ENCODE measurements at places on chromosomes 6 and 20.
A peak's percentile ranks its signal among the peaks of the same experiment; 100 is the strongest.

DNA sequence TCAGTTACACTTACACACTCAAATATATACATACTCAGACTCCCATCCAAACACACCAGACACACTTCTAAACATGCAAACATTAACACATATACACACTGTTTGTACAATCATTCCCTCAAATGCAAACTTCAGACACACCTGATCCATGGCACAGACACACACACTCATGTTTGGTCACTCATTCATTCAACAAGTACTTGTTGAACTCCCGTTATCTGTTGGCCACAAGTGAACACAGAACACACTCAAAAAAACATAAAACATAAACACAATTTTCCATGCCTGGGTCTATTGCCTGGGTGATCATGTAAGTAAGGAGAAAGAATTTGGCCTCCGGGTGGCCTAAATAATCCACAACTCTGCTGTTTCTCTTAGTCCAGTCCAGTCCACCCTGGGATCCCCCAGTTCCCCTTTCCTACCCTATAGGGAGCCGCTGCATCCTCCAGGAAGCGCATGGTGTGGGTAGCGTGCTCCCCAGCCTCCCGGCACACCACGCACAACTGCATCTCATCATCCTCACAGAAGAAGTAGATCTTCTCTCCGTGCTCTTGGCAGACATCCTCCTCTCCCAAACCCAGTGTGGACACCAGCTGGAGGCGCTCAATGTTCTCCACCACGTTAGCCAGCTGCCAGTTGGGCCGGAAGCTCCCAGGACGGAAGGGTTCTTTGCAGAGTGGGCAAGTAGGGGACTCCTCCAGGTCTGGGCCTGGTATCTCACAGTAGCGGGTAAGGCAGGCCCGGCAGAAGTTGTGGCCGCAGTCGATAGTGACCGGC is 815 bp downstream of the TRIM10 start:
- DNase-seq = no peak

GRCh38 chr6:88983532-88983931 is 20.1 kb upstream of the RNGTT start:
- DNase-seq = no peak

GRCh38 chr20:47487175-47487917 is 14.3 kb upstream of the NCOA3 start:
- DNase-seq = peak; percentile 15

DNA sequence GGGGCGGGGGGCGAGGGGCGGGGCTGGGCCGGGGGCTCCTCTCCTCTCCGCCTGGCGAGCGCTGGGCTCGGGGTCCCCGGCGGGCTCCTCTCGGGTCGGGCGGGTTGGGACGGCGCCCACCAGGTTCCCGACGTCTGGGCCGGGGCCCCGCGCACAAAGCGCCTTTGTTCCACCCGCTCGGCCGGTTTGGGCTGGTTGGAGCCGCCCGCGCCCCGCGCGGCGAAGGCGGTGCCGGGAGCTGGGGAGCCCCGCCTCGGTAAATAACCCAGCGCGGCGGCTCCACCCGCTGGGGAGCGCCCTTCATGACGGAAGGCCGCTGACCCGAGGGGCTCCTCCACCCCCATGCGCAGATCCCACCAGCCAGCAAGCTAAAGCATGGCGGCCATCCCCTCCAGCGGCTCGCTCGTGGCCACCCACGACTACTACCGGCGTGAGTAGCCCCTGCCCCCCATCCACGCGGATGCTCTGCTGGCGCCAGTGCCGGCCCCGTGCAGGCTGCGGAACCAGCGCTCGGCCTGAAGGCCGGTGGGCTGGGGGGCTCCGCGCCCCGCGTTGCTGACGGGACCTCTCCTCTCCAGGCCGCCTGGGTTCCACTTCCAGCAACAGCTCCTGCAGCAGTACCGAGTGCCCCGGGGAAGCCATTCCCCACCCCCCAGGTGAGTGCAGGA is 503 bp downstream of the PPDPF start:
- peak; percentile 36 for DNase-seq

GRCh38 chr6:70413992-70414494 is 735 bp downstream of the FAM135A start:
- DNase-seq = no peak

DNA sequence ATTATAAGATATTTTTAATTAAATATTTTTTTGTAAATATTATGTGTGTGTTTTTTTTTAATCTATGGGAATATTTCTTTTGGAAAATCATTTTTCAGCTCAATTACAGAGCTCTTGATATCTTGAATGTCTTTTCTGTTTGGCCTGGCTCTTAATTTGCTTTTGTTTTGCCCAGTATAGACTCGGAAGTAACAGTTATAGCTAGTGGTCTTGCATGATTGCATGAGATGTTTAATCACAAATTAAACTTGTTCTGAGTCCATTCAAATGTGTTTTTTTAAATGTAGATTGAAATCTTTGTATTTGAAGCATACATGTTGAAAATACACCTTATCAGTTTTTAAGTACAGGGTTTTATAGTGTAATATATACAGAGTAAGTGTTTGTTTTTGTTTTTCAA is 2.6 kb downstream of the ID4 start:
- DNase-seq = no peak

- no peak for DNase-seq
These were observed 280.4 kb downstream of the PTPRK start for GRCh38 chr6:128240024-128240428.

DNA sequence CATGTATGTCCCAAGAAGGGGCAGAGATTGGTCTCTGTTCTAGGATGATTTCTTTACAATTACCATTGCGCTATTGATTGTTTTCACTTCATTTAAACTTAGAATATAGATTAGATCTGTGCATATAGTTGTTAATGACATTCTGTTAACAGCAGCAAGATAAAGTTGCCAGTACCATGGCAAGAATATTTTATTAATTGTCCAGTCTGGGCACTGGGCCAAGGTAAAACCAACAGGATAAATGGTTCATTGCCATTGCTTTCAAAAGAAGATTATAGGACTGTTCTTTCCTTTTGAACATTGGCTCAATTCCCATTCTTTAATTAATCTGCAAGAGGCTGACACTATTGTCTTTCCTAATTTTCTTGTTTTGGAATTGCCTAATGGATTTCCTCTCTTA is 592.4 kb downstream of the RFPL4B start:
- DNase-seq = no peak

GRCh38 chr6:130730600-130730999 is 96.6 kb upstream of the SMLR1 start:
- DNase-seq = no peak

GRCh38 chr20:62522748-62523396 is 47.1 kb upstream of the GATA5 start:
- no peak for DNase-seq

DNA sequence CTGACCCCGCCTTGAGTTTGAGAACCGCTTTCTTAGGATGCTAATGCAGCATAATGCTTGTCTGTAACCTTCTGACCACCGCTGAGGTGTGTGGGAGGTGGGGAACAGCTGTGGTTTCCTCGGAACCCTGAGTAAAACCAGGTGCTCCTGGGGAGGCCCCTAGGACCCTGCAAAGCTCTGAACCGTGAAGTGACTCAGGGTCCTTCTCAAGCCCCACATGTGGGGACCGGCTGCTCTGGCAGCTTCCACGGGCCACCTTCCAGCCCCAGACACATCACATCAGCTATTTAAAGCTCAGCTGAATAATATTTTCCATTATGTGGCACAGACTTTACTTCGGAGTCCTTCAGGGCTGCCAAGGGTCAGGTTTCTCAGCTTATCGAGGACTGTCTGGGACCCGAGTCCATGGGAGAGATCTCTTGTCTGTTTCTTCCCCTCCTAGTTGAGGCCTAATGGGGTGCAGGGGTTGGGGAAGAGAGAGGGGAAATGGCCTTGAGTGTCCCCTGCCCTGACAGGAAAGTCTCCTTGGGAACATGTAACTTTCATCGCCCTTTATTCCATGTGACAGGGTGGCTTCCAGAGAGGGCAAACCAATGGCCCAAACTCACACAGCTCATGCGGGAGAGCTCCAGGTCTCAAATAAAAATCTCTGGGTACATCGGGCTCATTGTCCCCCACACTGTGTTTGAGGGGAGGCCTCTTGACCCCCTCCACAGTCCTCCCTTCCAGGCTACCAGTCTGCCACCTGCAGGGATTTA is 186.1 kb upstream of the SLC24A3 start:
- no peak for DNase-seq

GRCh38 chr6:148629181-148629580 is 117.6 kb upstream of the UST start:
- DNase-seq = no peak

GRCh38 chr6:148200293-148200692 is 142.3 kb upstream of the SASH1 start:
- no peak for DNase-seq

DNA sequence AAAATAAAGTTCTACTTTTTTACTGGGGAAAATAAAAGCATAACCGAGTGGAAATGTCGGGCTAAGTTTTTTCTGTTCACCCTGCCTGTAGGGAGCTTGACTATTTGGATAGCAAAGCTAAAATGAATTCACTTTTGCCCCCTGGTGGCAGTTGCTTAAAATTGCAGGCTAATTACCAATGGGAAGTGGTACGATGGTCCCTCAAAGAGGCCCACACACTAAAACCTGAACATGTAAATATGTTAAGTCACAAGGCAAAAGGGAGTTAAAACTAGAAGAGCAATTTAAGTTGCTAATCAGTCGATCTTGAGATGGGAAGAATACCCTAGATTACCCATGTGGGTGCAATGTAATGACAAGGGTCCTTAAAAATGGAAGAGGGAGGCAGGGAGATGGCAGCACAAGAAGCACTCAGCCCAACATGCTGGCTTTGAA is 916 bp upstream of the SUN5 start:
- no peak for DNase-seq

DNA sequence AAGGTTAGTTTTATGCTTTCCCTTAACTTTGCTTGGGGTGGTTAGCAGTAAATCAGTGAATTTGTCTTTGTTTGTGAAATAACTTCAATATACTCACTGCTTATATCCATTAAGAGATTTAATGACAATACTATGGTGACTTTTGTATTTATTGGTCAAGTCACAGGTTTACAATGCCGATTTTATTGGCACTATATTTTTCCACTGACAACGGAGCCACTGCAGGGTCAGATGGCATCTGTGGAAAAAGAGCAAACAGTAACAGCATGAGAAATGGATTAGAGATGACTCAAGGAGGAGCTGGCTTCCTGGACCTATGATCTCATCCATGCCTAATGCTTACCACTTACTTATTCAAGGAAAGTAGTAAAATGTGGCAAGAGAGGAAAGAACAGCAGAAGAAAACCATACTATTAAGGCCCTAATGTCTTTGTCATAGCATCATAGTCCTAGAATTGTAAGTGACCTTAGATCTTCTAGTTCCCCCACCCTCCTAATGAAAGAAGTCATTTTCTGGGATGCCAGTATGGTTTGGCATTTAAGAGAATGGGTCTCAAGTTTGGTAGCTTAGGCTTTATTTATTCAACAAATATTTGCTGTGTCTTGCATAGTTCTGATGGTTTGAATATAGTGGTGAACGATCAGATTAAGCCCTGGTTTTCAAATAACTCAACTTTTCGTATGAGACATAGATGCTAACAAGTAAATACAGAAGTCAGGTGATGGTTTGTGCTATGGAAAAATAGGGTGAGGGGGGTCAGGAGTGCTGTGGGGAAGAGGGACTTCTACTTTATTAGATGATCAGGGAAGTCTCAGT is 18.5 kb downstream of the RNF144B start:
- no peak for DNase-seq

DNA sequence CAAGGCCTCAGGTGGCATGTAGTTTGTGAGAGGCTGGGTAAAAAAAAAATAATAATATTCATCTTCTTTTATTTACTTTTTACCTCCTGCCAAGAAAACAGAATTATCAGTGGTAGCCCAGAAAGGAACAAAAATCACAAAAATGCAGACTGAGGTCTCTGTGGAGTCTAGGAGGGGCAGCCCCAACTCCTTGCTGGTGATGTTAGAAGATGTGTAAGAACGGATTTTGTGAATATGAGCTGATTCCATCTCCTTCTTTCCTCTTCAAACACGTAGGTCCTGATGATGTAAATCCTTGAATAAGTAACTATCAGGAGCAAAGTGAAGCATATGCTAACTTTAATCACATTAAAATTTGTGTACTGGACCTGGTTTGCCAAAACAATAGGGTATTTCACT is 226.8 kb downstream of the EYA4 start:
- no peak for DNase-seq

DNA sequence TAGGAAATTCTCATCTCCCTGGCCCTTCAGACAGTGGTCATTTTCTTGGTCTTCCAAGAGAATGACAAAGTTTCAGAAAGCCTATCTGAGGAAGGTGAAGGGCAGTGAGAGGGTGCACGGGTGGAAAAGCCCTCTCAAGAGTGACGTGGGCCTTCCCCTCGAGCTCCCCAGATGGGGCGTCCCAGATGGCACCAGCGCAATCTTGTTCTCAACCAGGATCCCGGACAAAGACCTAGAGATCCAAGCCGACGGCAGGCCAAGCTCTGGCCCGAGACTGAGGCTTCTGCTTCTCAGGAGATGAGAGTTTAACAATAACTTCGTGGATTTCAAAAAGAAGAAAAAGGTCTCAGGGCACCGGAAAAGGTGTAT is 797 bp upstream of the ZNF133 start:
- DNase-seq = no peak

- no peak for DNase-seq
These were observed 97.9 kb downstream of the MAFB start for GRCh38 chr20:40591119-40591518.

- DNase-seq = no peak
These were observed 34.1 kb upstream of the TMEM14A start for GRCh38 chr6:52636830-52637229.

GRCh38 chr6:22343864-22344263 is 47.0 kb upstream of the PRL start:
- no peak for DNase-seq

DNA sequence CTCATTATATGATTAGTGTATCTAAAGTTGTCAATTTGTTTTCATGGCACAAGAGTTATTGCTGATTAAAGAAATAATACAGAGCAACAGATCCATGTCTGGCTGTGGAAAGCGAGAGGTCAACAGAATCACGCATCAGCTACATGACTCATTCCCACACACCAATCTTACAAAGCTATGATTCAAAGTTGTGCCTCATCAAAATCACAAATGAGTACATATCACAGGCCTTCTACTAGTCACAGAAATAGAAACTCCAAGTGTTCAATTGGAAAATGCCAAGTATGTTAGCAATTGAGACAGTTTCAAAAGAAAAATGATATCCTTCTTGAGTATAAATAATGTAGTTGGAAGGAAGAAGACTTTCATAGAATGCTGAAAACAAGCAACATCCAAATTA is 57.8 kb upstream of the NKAIN2 start:
- no peak for DNase-seq

GRCh38 chr20:34171640-34172039 is 59.6 kb upstream of the EIF2S2 start:
- DNase-seq = no peak

DNA sequence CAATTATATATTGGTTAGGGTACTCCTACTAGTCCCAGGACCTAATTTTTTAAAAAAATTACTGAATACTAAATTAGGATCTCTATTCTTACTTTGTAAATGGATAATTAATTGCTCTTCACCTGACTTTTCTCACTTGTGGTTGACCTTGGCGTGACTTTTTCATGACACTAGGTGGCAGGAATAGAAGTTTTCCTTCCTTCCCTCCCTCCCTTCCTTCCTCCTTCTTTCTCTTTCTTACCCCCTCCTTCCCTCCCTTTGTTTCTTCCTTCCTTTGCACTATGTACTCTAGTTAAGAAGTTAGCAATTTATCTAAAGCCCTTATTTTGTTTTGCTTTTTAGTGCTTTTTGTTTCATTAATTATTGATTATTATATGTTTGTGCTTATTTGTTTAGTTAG is 20.4 kb upstream of the HBS1L start:
- DNase-seq = no peak
